ENCODE measurements at places on chromosomes 7 and 10. TPM values are rescaled to one million over a fixed set of nuclear protein-coding genes. Genes with fewer than 3 reads are reported as not detected.

The WASHC2C gene
- total RNA-seq = 39.1 TPM

The MYOZ1 gene
- total RNA-seq = 1.0 TPM

The BPGM gene
- 36.9 TPM for total RNA-seq

The KCNIP2 gene
- 0.99 TPM for total RNA-seq

The SMKR1 gene
- total RNA-seq = not detected

The HMX2 gene
- total RNA-seq = not detected

- peak overlapping the region; percentile 53 for H3K27ac ChIP-seq
- no peak overlapping the region for H3K4me3 ChIP-seq
- peaks cover 10% of the 10 kb centered on the region for H3K27me3 ChIP-seq
- peak; percentile 9 for DNase-seq
- H3K4me1 ChIP-seq = peaks cover 34% of the 10 kb centered on the region
- peaks cover 41% of the 10 kb centered on the region for H3K36me3 ChIP-seq
These were observed 27.6 kb downstream of the AMZ1 start for GRCh38 chr7:2715341-2716231.

GRCh38 chr10:49369216-49370162 lies 26.4 kb downstream of the DRGX start:
- no peak overlapping the region for H3K27ac ChIP-seq
- H3K36me3 ChIP-seq = no peaks in the 10 kb centered on the region
- H3K4me3 ChIP-seq = no peak overlapping the region
- peaks cover 31% of the 10 kb centered on the region for H3K27me3 ChIP-seq

GRCh38 chr10:68594405-68594804 lies 34.3 kb downstream of the TET1 start:
- no peak overlapping the region for H3K4me3 ChIP-seq
- no peaks in the 10 kb centered on the region for H3K36me3 ChIP-seq
- DNase-seq = peak; percentile 15
- H3K27ac ChIP-seq = peak overlapping the region; percentile 74
- peaks cover 21% of the 10 kb centered on the region for H3K4me1 ChIP-seq

DNA sequence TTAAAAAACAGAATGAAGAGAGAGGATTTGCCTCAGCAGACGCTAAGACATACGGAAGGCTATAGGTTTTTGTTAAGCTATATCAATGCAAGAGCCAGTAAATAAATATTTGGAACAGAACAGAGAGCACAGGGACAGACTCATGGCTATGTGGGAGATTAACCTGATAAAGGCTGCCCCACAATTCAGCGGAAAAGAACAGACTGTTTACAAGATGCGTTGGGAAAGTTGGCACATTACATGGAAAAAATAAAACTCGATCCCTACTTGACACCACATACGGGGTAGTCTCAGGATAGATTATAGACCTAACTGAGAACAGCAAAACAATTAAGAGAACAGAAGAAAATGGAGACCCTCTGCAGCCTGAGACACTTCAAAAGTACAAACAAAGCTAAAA lies 10.8 kb downstream of the KCNH2 start:
- DNase-seq = no peak
- no peak overlapping the region for H3K27ac ChIP-seq
- peaks cover 47% of the 10 kb centered on the region for H3K27me3 ChIP-seq
- peaks cover 7% of the 10 kb centered on the region for H3K4me1 ChIP-seq

- no peak overlapping the region for H3K27ac ChIP-seq
- peaks cover 21% of the 10 kb centered on the region for H3K4me1 ChIP-seq
- no peak overlapping the region for H3K4me3 ChIP-seq
- peak; percentile 56 for DNase-seq
- H3K36me3 ChIP-seq = no peaks in the 10 kb centered on the region
These were observed 88.9 kb upstream of the KLF6 start for GRCh38 chr10:3873728-3874461.

DNA sequence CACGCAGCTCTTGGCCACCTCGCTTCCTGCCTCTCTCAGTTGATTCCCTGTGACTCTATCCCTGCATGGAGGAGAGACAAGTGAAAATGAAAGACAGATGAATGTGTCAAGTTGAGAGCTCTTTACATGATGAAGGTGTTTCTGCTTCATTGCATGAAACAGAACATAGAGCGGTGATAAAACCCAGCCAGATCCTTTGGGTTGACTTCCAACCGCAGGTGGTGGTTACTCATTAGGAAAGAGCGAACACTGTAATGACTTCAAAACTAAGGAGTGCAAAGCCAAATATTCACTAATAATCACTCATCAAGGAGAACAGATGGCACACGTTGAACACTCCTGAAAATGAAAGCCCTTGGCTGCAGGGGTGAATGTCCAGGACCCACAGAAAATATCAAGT lies 31.8 kb upstream of the WDR11 start:
- H3K27me3 ChIP-seq = peaks cover 6% of the 10 kb centered on the region

DNA sequence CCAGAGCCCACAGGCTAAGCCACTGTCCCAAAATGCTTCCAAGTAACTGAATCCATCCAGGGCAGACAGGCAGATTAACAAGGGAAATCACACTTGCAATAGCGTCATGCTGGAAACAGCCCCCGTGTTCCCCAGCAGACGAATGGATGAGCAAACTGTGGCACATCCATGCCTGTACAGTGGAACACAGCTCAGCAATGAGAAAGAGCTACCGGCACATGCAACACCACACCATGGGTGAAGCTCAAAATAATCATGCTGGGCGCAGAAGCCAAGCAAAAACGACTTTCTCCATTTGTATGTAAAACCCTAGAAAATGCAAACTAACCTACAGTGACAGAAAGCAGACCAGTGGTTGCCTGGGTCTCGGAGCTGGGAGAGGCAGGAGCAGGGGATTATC lies 153.1 kb downstream of the SLIT1 start:
- peaks cover 25% of the 10 kb centered on the region for H3K4me1 ChIP-seq
- H3K27me3 ChIP-seq = peaks cover 27% of the 10 kb centered on the region
- no peak overlapping the region for H3K4me3 ChIP-seq
- H3K36me3 ChIP-seq = peaks cover 11% of the 10 kb centered on the region
- no peak for DNase-seq
- no peak overlapping the region for H3K27ac ChIP-seq

DNA sequence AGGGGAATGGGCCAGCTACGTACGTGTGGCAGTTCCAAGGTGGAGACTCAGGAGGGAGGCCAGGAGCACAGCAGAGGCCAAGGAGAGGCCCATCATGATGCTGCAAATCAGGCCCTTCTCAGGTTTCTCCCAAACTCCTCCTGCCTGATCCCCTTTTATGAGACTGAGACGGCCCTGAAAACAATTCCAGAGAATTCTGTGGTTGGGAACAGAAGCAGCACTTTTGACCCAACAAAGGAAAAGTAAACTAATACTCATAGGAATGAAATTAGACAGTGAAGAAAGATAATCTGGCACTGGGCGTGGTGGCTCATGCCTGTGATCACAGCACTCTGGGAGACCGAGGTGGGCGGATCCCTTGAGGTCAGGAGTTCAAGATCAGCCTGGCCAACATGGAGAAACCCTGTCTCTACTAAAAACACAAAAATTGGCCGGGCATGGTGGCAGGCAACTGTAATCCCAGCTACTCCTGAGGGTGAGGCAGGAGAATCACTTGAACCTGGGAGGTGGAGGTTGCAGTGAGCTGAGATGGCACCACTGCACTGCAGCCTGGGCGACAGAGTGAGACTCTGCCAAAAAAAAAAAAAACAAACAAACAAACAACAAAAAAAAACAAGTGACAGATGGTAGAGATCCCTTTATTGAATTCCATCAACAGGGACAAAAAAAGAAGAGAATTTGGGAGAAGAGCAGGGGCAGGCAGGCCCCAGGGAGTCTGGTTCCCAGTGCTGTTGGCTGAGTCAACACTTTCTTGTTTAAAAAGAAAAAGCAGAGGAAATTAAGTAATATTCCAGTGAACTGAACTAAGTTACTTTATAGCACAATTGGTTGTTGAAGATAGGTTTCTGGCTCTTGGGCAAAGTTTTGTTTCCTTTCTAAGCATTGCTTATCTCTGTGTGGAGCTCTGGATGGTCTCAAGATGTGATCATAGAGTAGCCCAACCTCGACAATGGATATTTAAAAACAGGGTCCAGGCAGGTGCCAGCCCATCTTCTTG lies at the start of gene CCL26:
Gene CCL26 (minus strand): TSS at position 131 of the 997 bp plus-strand sequence. CDS start 35 bp downstream, at position 96.
- peak within 1 kb of the TSS; percentile 57 for H3K4me3 ChIP-seq
- DNase-seq = peak; percentile 91
- peaks cover 34% of the 10 kb centered on the region for H3K4me1 ChIP-seq
- H3K27me3 ChIP-seq = peaks cover 1% of the 10 kb centered on the region

DNA sequence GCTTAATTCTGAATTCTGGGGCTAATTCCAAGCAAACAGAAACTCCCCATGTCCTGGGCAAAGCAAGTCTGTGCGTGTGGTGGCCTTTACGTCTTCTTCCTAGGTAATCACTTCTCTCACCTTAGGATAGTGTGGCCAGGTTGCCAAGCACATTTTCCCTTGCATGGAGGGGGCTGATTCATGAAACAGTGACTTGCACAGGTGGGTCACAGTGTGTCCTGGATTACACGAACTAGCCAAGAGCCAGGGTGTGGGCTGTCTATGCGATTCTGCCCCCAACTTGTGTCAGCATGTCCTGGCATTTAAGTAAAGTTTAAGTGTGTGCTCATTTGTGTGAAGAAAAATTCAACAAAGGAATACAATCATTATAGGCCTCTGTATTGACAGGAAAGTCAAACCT lies 18.5 kb upstream of the SEM1 start:
- H3K4me3 ChIP-seq = no peak overlapping the region
- H3K36me3 ChIP-seq = no peaks in the 10 kb centered on the region
- no peaks in the 10 kb centered on the region for H3K27me3 ChIP-seq
- H3K27ac ChIP-seq = no peak overlapping the region
- no peaks in the 10 kb centered on the region for H3K4me1 ChIP-seq
- no peak for DNase-seq
